ENCODE measurements at places on chromosomes 13 and 19. TPM values are rescaled to one million over a fixed set of nuclear protein-coding genes. Genes with fewer than 3 reads are reported as not detected.

The SCEL gene
- under 0.01 TPM for total RNA-seq

The ZNF880 gene
- 11.4 TPM for total RNA-seq

The CRLF1 gene
- not detected for total RNA-seq

The MAN2B1 gene
- 66.4 TPM for total RNA-seq

The ARHGEF7 gene
- 278 TPM for total RNA-seq
